ENCODE measurements at places on chromosomes 3 and 15.

GRCh38 chr3:24069045-24069444 lies 124.0 kb downstream of the NR1D2 start:
- DNase-seq = no peak

DNA sequence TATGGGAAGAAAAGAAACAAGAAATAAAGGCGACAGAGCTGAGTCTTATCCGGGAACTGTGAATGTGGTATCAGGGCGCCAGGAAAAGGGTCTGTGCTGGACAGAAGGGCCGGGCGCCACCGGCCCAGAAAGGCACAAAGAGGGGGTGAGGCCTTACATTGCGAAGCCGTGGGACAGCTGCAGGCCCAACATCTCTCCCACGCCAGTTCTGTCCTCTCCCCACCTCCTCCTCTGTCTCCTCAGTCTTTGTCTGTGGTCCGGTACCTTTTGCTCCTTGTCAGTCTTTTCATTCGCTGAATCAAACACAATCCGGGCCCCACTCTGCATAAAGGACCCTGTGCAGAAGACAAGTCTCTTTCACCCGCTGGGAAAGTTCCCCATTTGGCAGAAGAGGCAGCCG lies 81.8 kb downstream of the LRIG1 start:
- DNase-seq = no peak

DNA sequence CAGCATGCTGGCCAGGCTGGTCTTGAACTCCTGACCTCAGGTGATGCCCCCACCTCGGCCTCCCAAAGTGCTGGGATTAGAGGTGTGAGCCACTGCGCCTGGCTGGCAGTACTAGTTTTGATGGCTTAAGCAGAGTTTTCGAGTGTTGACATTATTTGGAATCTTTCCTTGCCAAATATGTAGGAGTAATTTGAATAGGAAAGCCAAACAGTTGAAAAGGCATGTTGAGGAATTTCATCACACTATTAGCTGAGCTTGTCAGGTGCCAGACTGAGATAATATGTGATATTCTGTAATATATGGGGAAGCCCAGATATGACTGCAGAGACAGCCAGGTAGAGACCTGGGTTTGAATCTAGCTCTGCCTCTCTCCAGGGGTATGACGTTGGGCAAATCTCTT lies 109.3 kb downstream of the SV2B start:
- no peak for DNase-seq

- no peak for DNase-seq
Observed at GRCh38 chr15:71239592-71240364, 124.5 kb downstream of the THSD4 start.

DNA sequence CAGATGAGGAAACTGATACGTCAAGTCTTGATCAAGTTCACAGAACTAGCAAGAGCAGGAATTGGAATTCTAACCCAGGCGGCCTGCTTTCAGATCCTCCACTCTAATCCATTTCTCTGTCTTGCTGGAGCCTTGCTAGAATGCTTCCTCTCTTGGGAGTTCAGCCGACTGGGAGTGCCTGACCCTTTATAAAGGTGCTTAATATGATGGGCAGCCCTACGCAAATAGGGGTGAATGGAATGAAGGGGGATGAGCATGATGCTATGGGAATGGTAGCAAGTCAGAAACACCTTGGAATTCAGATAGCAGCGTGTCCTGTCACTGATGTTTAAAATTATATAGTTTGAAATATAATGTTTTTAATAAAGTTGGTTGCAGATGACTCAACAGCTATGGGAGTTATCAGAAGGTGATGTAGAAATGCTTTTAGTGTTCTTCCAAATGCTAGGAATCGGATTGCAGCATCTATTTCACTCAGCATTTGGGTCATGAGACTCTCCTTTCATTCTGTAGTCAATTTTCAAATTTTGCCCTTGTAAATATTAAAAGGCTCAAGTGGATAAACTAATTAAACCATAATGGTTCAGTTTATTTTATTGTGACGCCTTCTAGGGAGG lies 150.7 kb downstream of the FNDC3B start:
- DNase-seq = no peak

GRCh38 chr3:112101916-112102315 lies 15.7 kb downstream of the C3orf52 start:
- no peak for DNase-seq

- DNase-seq = no peak
Observed at GRCh38 chr3:111589303-111590142, 5.6 kb downstream of the ZBED2 start.

GRCh38 chr3:72384602-72385001 lies 463.6 kb downstream of the SHQ1 start:
- DNase-seq = no peak

DNA sequence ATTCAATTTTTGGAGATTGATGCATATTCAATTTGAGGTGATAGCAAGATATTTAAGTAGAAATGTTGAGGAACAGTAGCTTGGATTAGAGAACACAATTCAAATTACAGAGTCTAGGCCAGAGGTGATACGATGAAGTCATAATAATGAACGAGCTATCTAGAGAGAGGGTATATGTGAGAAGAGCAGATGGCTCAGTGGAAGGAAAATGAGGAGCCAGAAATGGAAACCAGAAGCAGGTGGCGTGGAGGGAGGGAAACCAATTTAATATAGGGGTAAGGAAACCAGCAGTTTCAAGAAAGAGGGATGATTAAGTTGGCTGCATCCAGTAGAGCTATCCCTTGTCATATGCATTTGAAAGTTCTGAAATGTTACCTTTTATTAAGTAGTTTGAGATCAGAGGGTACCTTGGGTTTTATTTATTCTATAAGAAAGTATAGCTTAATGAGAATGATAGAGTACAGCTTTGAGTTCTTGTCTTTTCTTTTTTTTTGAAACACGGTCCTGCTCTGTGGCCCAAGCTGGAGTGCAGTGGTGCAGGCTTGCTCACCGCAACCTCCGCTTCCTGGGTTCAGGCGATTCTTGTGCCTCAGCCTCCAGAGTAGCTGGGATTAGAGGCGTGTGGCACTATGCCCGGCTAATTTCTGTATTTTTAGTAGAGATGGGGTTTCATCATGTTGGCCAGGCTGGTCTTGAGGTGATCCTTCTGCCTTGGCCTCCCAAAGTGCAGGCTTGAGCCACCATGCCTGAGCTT lies 22.1 kb downstream of the NCK1 start:
- no peak for DNase-seq

- DNase-seq = no peak
Observed at GRCh38 chr15:100775581-100776185, 103.9 kb upstream of the ALDH1A3 start.

All from GM12891 (cell line).